ENCODE measurements at places on chromosomes 5 and 9.

GRCh38 chr9:71835596-71835995 lies 67.3 kb upstream of the CEMIP2 start:
- DNase-seq: no peak

GRCh38 chr9:37840560-37841194 lies 40.1 kb downstream of the DCAF10 start:
- DNase-seq: peak; percentile 68

GRCh38 chr9:136723989-136724388 lies 11.6 kb downstream of the DIPK1B start:
- DNase-seq: no peak

- peak; percentile 31 for DNase-seq
Measured at GRCh38 chr5:64229163-64229774, 63.6 kb downstream of the RNF180 start.

DNA sequence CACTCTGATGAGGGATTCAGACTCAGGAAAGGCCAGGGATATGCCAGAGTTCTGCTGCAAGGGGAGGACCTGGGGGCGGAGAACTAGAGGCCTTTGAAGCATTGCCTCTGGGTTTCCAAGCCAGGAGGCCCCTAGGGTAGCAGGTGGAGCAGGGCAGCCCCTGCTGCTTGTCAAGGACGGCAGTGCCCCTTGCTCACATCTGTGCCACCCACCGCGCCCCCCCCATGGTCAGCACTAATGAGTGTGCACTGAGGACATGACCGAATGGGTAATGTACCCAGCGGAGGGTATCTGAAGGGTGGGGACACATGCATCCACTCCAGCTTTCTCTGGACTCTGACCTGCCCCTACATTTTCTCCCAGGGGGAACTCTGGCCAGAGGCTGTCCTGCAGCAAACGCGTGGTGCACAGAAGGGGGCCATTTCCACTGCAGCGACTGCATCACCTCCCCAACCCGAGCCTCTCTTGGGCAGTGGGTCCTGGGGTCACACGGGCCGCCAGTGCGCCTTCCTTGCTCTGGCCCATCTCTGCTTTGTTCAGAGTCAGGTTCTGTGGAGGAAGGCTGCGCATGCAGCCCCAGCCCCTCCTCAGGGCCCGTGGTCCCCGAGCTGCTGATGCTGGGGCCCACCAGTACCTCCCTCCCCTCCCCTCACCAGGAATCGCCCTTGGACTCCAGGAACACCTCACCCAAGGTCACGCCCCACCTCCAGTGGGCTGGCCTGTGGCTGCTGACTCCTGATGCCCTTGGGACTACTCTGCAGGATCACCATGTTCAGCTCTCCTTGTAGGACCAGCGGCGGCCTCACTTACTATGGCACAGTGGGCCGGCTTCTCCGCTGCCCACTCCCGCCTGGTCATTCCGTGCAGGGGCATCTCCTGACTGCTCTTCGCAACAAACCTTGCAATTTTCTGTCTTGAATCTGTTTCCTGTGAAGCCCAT lies 31.2 kb downstream of the STC2 start:
- no peak for DNase-seq

- DNase-seq: no peak
Measured at GRCh38 chr5:106262395-106262794, 1408.3 kb downstream of the EFNA5 start.

DNA sequence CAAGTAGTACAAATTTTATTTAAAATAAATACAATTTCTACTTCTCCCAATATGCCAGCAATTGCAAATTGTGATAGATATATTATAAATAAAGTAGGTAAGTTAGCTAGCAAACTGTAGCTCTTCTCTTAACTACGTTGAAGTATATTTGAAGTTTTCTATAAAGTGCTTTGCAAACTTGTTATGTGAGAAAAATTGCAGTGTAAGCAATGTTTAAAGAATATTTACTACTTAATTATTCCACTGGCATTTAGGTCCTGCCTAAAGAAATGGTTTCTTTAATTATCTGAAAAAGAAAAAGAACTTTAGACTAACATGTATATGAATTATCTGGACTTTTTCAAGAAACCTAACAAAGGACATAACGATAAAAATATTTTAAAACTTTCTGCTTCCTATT lies 1350.0 kb upstream of the CDH9 start:
- no peak for DNase-seq

- DNase-seq: no peak
Measured at GRCh38 chr9:36576866-36577265, 4.2 kb downstream of the MELK start.

DNA sequence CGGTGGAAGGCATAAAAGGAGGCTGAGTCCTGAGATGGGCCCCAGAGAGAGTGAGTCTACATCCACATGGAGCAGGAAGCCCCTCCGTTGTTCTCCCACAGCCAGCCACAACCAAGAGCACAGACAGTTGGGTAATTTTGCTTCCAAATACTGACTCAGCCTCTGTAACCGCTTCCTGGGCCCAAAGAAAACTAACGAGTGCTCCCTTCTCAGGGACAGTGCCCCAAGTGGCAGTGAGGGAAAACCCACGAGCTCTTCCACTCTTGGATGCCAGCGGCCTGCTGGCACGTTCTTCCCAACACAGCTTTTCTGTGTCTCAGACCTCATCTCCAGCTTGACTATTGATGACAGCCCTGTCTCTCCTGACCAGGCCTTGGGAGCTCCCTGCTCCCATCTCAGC lies 207.6 kb downstream of the FSTL4 start:
- DNase-seq: peak; percentile 36

DNA sequence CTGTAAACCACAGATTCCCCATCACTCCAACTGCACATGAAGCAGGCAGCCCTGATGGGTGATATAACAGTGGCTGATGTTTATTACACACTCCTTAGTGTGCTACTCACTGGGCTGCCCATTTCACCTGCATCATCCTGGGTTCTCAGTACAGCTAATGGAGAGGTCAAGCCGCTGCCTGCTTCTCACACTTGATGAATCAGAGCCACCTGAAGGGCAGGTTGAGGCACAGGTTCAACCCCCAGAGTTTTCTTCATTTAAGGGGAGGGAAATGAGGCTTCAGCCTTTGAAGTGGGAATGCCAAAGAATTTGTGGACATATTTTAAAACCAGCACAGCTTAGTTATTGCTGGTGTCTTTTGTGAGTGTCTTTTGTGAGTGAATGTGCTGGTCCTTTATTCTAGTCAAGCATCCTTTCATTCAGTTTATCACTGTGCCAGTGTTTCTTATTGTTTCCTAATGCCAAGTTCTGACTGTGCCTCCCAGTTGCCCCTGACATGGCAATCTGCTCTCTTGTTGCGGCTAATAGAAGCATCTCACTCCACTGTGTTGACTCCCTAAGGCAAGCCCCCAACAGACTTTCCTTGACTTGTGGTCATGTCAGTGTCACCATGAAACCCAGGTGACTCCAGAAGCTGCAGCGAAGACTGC lies 109.2 kb downstream of the FBXL7 start:
- DNase-seq: no peak

GRCh38 chr9:84170521-84171141 lies 169.9 kb downstream of the SLC28A3 start:
- DNase-seq: peak; percentile 98

- peak; percentile 5 for DNase-seq
Measured at GRCh38 chr5:120345947-120346346, 118.2 kb upstream of the PRR16 start.

DNA sequence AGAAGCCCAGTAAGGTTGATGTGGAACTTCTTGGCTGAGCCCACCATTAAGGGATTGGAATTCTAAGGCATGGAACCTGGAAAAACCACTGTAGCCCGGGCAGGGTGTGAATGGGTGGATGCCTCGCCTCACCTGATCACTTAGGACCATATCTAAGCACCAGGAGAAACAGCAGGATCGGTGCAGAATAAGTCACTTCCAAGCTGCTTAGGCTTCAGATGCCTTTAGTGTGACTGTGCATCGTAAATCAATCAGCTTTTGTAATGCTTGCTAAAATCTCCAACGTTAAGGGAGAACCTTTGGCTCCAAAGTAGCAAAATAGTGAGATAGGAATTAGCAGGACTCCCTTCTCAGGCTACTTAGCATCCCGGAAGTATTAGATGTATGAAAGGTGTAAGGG lies 103.9 kb upstream of the MEGF10 start:
- peak; percentile 74 for DNase-seq

DNA sequence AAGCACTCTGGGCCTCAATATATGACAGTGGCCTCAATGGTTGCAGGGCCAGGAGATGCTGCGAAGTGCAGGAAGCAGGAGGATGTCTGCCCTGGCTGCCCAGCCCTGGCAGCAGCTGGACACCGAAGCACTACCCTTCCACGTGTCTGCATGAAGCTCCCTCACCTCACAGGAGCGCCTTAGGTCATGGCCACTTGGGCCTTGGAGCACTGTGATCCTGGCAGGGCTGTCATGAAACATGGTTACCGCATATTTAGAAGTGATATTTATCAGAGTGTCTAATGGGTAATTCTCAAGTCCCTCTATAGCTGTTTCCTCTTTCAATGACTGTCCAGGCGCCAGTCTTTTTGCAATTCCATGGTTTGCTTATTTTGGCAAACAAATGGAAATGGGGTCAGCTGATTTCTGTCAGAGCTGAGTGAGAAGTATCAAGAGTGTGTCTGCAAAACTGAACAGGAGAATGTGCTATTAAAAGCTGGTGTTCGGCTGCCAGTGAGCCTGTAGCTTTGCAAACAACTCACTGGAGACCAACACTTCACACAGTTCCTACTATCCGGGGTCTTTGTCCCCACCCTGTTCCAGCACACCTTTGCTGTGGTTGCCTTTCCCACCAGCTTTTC lies 285.9 kb downstream of the KIF4B start:
- no peak for DNase-seq

- DNase-seq: peak; percentile 70
Measured at GRCh38 chr5:154087260-154087659, 48.5 kb downstream of the MFAP3 start.

- DNase-seq: no peak
Measured at GRCh38 chr9:137296670-137297664, 5.1 kb downstream of the NRARP start.

- peak; percentile 94 for DNase-seq
Measured at GRCh38 chr5:136006761-136007251, 22.0 kb upstream of the TGFBI start.

- no peak for DNase-seq
Measured at GRCh38 chr5:128927644-128928043, 37.6 kb upstream of the SLC27A6 start.

GRCh38 chr5:128537221-128537999 lies 635 bp downstream of the FBN2 start:
- DNase-seq: no peak

- no peak for DNase-seq
Measured at GRCh38 chr9:35933550-35934067, 24.3 kb downstream of the SPAAR start.

DNA sequence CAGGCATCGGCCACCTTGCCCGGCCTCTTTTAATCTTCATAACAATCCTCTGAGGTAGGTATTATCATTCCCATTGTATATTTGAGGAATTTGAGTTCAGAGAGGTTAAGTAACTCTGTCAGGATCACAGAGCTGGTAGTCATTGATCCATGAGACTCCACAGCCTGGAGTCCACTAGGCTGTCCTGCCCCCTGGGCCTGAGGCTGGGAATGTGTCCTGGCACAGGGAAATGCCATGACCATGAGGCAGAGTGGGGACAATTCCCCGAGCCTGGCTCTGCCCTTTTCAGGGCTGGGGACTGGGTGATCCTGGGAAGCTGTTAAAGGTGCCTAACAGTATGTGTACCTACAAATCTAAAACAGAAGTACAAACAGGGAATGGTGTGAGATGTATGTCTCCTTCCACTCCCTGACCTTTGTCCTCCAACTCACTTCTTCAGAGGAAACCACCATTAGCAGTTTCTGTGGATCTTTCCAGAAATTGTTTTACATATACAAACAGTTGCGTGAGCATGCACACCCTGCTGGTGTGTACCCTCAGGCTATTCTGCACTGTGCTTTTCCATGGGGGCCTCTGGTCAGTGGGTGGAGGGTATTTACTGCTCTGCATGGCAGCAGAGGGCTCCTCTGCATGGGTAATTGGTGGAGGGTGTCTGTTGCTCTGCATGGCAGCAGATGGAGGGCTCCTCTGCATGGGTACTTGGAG lies 53.8 kb downstream of the NDST1 start:
- DNase-seq: no peak

- no peak for DNase-seq
Measured at GRCh38 chr9:108662091-108662875, 193.5 kb downstream of the ACTL7B start.

GRCh38 chr5:147635882-147636728 lies 126.2 kb upstream of the DPYSL3 start:
- no peak for DNase-seq

DNA sequence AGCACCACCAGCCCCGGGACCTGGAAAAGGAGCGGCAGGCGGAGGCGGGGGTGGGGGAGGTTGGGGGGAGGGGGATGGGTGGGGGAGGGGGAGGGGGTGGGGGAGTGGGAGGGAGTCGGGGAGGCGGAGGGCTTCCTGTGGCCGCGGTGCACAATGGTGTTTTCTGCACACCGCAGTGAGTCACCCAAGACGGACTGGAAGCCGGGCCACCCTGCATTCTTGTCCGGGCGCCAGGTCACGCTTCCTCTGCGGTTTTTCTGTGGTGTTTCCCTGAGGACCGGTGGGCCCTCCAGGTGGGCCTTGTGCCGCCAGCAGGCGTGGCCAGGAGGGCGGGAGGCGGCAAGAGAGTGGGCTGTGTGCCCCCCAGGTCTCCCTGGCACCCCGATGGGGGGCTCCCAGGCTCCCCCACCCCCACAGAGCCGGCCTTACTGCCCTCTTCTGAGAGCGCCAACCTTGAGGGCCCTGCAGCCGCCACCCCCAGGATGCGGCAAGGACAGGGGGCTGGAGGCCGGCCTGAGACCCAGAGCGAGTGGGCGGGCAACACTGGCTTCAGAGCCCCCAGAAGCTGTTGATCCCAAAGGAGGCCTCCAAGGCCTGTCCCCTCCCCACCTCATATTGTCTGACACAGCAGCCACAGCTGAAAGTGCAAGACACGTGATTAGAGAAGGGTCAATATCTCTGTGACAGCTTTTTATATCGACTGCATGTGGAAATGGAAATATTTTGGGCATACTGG lies 11.1 kb downstream of the EXD3 start:
- peak; percentile 96 for DNase-seq

- DNase-seq: no peak
Measured at GRCh38 chr5:133861161-133861737, 107.2 kb downstream of the C5orf15 start.

DNA sequence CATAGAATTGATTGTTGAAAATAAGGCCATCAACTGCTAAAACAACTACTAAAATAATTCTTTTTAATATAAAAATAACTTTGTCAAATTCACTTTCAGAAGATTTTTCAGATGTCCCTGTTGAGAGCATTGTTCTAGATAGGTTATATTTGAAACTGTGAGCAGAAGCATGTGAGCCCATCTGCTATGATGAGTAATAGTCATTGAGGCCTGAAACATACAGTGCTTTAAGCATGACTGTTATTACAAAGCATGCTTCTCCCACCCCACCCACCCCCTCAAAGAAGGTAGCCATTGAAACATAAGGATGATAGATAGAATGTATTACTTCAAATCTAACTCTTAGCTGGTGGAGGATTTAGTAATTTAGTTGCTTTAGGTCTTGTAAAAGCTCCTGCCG lies 86.0 kb downstream of the UHRF2 start:
- DNase-seq: no peak

DNA sequence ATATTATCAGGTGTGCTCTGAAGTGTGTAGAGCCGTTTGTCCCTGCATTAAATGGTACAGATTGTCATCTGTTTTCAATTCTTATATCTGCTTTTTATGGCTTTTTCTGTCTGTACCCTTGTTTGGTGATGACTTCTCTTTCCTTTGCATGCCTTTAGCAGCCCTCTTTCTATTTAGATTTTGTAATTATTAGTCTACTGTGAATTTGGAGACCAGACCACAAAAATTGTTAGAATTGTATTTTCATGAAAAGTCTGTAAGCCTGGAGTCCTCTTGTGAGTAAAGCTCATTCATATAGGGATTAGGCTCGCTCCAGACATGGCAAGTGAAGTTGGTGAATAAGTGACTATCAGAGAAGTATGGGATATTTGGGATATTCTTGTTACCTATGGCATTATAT lies 41.7 kb downstream of the NFX1 start:
- no peak for DNase-seq

All from A172 (cell line).